ENCODE measurements at places on chromosomes 3 and 15.
A peak's percentile ranks its signal among the peaks of the same experiment; 100 is the strongest.

- DNase-seq: no peak
These were observed 121.3 kb upstream of the ZNF717 start for GRCh38 chr3:75906555-75907112.

DNA sequence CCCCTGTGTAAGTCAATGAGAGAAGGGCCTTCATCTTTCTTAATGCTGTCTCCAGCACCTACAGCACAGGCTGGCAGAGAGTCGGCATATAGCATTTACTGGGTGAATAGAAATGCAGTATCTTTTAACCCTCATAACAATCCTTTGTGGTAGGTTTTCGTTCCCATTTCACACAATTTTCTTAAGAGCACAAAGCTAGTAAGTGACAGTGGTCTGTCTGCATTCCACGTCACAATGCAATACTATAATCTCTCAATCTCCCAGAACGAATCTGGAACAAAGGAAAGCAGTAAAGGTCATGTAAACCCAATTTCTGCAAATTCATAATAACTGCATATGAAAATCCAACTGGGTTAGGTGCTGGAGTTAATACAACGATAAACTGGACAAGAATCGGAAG lies 1.4 kb upstream of the ZFAND6 start:
- DNase-seq: no peak

DNA sequence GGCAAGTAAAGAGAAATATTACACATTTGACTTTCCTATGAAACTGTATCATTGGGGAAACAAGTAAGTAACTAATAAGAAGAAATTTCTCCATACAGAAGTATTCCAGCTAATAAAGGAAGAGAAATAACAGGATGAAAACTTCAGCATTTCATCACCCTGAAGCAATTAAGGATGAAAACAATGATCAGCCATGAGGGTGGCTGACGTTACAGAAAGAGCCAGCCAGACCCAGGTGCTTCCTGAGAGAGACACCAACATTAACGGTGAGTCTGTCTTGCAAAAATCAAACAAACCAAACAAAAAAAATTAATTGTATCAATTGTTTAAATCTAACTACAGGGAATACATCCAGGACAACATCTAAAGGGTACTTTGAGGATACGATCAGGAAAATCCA lies 190.0 kb downstream of the ARRDC4 start:
- no peak for DNase-seq

DNA sequence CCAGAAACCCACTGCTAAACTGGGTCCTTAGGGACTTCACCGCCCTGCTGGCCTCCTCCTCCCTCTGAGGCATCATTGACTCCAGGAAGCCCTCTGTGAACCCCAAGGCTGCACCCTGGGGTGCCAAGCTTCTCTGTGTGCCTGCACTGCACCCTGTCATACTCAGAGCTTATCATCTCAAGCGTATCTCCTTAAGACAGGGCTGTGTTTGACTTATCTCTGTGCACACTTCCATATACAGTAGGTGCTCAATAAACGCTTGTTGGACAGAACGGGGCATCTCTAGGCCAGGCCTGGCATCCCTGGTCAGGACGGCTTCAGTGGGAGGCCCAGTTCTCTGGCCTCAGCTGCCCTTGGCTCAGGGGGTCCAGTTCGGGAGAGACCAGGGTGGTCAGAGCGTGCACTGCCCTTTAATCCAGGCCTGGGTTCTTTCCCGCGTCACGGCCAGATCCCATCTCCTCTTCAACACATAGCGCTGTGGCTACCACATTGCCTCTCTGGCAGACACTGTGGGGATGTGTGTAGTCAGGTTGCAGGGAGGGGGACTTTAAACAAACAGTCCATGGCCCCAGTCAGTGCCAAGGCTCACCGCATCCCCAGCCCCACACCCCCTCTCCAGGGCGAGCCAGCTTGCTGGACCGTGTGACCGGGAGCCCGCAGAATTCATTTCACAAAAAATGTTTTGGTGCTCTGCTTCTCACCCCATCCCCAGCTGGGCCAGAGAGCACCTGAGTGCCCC lies 33.4 kb downstream of the MAGEF1 start:
- no peak for DNase-seq

DNA sequence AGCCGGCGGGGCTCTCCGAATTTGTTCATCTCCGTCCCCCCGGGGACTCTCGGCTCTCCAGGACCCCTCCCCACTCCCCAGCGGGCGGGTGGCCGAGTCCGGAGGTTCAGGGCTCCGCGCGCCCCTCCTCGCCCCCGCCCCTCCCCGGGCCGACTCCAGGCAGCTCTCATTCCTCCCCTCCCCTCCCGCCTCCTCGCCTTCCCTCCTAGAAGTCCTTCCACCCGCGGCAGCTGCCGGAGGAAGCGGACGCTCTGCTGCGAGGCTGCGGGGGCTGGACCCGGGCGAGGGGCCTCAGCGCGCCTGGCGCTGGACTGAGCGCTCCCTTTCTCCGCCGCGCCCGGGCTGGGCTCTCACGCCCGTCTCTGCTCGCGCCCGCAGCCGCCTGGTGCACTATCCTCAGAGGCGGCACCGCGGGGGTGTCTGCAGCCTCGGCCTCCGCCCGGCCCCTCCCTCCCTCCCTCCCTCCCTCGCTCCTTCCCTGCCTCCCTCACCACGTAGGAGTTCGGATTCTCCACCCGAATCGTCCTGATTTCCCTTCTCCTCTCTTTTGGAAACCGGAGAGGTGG lies at the start of gene ROBO2:
Gene ROBO2, plus strand, starts transcription at position 494 of the 566 bp plus-strand sequence. CDS start 687 bp downstream, outside the sequence.
- no peak for DNase-seq

GRCh38 chr3:43752905-43753304 lies 62.2 kb downstream of the ABHD5 start:
- DNase-seq: no peak

GRCh38 chr15:66765478-66766281 lies 63.6 kb downstream of the SMAD6 start:
- DNase-seq: no peak

GRCh38 chr3:154252759-154253638 lies 71.3 kb downstream of the DHX36 start:
- peak; percentile 70 for DNase-seq

GRCh38 chr3:109926376-109926775 lies 589.0 kb upstream of the DPPA4 start:
- no peak for DNase-seq

DNA sequence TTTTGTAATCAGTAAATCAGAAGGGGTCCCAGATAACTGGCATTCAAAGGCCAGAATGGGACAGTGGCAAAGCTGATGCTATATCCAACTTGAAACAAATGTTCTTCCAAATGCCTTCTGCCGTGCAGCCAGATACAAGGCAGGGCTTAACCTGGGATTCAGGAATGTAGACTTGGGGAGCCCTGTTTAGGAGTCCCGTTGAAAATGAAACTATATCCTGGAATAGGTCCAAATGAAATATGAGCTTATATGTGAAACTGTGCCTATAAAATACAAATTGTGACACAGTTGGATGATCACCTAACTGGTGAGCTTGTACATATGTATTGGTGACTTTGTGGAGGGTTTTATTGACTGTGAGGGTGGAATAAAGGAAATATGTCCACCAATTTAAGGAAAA lies 28.7 kb downstream of the FRMD4B start:
- no peak for DNase-seq

GRCh38 chr3:130823996-130824395 lies 69.9 kb upstream of the ATP2C1 start:
- no peak for DNase-seq

DNA sequence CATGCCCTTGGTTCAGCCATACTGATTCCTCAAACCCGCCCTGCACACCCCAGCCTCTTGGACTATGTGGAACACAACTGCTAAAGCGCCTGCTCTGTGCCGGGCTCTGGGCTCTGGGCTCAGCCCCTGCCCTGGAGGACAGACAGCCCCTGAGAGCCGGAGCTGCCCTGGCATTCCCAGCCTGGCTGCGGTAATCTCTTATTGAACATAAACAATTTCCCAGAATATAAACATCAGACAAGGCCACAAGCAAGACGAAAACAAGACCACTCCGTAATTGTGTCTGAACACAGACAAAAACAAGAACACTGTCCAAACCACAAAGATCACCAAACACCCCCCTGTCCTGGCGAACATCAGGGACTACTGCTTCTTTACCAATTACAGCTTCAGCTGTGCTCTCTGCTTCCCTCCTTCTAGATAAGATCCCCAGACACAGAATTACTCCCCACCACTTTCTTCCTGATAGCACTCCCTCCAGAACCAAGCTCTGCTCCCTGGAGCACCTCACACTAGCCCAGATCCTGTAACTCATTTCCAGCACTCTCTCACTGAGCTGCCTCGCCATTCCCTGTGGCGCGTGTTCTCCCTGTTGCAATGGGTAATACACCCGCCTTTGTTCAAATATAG lies 57.1 kb upstream of the TLE3 start:
- DNase-seq: peak; percentile 51

- DNase-seq: no peak
These were observed 161.0 kb upstream of the RORA start for GRCh38 chr15:61390138-61390537.

GRCh38 chr3:53554559-53555067 lies 60.2 kb downstream of the CACNA1D start:
- DNase-seq: no peak

DNA sequence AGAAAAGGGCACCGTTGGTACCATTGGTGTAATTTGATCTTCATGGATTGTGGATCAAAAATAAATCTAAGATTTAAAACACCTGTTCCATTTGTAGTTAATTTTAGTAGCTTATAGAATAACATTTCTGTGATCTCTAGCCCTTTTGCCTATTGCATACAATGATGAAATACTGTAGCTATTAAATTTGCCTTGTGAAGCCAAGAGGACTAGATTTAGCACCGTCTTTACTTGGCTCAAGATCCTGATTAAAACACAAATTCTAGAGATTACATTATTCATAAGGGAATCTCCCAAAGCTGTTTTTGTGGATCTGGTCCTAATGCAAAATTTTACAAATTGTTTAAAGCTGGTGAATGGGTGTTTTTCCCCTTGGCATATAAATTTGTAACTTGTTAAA lies 8.2 kb downstream of the TBC1D23 start:
- no peak for DNase-seq

DNA sequence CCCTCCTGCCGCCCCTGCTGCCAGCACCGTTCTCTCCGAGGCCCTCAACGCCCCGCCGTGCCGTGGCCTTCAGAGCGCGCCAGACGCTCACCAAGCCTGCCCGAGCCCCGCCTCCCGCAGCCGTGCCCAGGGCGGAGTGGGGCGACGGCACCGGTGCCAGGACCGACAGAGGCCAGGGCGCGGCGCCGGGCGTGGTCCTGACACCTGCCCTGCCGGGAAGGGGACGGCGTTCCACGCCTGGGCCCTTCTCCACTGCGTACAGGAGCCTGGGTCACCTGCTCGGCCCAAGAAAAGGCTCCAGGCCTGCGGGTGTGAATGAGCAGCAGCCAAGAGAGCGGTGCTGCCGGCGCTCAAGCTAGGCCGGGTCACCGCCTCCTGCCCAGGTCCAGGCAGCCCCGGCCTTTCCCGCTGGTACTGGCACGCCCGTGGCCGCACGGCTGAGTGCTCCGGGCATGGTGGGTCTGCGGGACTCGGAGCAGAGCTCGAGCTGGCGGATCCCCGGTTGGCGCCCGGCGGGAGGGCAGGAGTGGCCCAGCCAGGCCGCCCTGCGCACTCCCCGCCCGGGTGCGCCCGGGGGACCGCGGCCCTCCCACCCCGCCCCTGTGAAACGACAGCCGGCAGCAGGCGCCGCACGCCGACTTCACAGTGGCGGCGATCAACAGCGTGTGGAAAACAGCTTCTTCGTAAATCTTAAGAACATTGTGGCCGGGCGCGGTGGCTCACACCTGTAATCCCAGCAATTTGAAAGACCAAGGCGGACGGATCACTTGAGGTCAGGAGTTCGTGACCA lies 4.2 kb downstream of the OCA2 start:
- DNase-seq: no peak

GRCh38 chr3:122251428-122251827 lies 68.0 kb downstream of the CASR start:
- DNase-seq: no peak

DNA sequence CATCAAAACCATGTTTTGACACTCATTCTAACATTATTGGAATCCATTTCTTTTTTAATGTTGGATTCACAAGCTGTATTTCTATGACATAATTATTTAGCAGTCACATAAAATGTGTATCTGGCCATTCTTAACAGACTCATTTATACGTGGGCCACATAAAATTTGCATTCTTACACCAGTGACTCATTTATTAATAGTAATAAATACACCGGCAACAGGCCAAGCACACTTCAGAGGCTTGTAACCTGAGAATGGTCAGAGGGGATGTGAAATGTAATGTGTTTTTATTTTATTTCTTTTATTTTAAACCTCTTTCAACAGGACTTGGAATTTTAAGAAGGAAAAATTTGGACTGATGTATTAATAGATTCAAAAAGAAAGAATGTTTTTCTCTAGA lies 384.9 kb upstream of the RARB start:
- no peak for DNase-seq

GRCh38 chr3:23710555-23710954 lies 95.2 kb upstream of the UBE2E1 start:
- no peak for DNase-seq

DNA sequence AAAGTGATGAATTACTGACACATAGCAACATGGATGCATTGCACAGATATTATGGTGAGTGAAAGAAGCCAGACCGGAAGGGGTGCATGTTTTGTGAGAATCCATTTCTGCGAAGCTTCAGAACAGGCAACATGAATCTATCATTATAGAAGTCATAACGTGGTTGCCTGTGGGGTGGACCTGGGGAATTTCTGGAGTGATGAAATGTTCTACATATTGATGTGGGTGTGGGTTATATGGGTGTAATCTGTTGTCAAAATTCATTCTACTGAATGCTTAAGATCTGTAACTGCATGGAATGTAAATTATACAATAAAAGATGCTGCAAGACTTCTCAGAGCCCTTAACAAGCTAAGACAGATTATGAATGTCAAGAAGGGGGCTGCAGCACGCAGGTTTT lies 25.2 kb upstream of the TSPAN3 start:
- DNase-seq: no peak

- DNase-seq: no peak
These were observed 84.7 kb downstream of the AGBL1 start for GRCh38 chr15:86164232-86164898.

DNA sequence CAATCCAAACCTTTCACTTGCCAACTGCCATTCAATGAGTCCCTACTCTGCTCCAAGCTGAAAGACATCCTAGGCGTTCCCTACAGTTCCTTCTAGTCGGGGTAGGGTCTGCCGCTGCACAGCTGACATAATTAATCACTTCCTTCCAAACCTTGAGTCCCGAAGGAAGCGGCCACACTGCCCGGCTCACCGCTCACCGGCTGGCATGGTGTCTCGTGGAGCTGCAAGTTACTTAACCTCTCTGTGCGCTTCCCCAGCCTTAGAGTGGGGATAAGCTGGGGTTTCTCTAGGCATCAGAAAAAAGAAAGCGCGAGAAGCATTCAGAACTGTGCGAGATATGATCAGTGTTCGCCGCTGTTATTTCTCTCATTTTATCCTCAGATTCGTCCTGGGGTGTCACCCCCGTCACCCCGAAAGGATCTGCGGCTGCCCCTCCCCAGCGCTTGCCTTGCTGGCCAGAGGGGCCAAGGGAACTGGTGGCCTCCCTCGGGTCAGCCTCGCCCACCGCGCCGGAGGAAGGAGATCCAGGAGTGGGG lies 748 bp downstream of the MRPS25 start:
- DNase-seq: no peak

GRCh38 chr3:127025456-127025855 lies 42.5 kb downstream of the PLXNA1 start:
- no peak for DNase-seq

Data from natural killer cell treated with Interleukin-12 subunit alpha and Interleukin-12 subunit beta and Interleukin-15 and Interleukin-18, amount 100 ng/mL, for 72 hours (primary cell).